ENCODE measurements at places on chromosomes 11 and 22.

DNA sequence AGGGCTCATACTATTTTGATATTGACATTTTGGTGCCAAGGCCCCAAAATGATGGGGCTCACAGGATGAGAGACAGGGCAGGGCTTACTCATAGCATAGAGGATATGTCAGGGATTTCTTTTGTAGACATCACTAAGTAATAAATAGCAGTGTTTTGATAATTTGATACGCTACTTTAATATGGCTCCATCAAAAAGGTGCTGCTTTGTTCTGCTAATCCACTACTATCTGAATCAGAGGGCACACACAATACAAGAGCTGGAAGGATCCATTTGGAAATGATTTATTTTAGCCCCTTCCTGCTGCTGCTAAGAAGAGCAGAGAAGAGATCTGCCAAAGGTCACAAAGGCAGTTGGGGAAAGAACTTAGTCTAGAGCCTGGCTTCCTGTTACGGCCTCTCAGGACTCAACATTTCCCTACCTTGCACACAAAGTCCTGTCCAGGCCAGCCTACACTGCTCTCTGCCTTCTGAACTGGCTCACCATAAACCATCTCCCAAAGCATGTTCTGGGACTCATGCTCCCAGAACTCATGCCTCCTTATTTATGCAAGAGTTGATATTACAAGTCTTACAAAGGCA lies 261.3 kb upstream of the ARHGAP20 start:
- no peak for DNase-seq

GRCh38 chr11:67248653-67249052 lies 17.6 kb upstream of the GRK2 start:
- no peak for DNase-seq

DNA sequence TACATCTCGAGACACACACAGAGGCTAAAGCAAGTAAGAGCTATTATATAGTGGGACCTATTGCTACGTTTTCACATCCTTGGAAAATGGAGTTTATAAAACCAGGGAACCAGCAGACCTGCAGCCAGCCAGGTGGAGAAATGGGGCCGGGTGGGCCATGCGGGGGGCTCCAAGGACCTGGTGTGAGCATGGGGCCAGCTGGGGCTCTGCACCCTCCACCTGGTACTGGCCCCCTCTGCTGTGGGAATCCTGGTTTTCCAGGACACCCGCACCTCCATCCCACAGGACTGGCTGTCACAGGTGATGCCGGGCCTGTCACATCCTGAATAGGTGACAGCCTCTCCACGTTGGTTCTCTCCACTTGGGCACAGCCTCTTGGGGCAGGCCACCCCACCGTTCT lies 11.3 kb downstream of the DHCR7 start:
- DNase-seq: no peak

DNA sequence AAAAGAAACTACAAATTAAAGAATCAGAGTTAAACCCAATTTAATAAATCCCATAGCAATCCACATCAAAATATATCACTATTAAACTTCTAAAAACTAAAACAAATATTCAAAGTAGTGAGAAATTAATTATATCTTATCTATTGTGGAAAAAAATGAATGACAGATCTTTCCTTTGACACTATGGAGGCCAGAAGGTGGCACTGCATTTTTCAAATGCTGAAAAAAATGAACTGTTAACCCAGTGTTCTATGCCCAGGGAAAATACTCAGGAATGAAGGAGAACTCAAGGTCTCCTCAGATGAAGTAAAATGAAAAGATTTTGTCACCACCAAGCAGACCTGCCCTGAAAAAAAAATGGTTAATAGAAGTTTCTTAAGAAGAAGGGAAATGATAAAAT lies 27.7 kb downstream of the TYR start:
- no peak for DNase-seq

DNA sequence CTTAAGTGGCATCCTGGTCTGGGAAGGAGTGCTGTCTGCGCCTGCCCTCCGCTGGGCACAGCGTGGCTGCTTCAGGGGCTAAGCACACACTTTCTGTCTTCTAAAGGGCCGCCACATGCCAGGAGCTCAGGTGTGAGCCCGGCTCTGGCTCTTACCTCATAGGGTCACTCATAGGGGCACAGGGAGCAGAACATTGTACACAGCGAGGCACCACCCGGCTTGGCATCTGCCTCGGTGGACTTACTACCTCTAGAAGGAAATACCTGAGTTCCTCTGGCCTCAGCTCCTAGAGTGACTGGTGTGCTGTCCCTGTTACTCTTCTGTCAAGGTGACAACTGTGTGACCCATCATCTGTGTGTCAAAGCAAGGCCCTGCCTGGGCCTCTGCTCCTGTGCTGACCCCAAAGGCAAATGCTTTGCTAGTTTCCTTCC lies 13.4 kb downstream of the NEAT1 start:
- no peak for DNase-seq

DNA sequence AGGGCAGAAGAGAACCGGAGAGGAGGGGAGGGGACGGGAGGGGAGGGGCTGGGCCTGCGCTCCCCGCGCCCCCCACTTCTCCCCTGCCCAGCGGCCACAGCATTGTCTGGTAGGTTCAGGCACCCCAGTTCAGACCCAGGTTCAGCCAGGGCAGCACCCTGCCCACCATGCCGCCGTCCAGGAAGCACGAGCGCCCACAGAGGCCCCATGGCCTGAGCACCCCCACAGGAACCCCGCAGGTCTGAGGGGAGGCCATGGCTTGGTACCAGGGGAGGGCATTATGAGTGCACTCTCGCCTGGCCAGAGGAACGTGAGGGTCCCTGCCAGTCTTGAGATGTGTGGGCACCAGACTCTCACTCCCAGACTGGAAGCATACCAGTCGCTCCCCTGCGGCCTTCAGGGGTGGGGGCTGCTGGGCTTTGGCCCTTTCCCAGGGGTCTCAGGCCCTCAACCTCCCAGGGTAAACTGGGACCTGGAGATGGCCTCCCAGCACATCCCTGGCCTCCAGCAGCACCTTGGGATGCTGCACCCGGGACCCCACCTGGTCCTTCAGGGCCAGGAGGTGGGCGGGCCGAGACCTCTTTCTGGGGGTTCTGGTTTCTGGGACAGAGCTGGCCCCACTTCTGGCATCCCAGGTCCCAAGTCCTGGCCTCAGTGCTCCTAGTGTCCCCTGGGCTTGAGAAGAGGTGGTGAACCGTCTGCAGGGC lies 597 bp upstream of the PLXNB2 start:
- DNase-seq: no peak

DNA sequence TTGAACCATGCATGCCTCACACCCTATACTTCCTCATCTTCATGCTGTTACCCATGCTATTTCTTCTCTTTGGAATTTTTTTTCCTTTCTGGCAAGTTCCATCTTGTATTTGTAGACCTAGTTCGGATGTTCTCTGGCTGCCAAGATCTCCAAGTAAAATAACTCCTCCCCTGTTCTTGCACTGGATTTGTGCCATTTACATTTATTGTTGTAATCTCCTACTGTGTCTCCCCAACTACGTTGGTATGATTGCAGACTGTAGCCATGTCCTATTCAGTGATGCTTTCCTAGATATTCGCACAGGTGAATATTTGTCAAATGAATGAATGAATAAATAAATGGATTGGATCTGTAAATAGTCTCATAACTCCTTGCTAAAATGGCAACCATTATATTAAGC lies 546.0 kb downstream of the MN1 start:
- DNase-seq: no peak

- DNase-seq: no peak
Measured at GRCh38 chr11:127607487-127608085, 607.0 kb upstream of the KIRREL3 start.

- no peak for DNase-seq
Measured at GRCh38 chr22:18021431-18021830, 2.9 kb downstream of the MICAL3 start.

- DNase-seq: no peak
Measured at GRCh38 chr22:17955590-17956379, 68.6 kb downstream of the MICAL3 start.

- no peak for DNase-seq
Measured at GRCh38 chr11:110855191-110855590, 143.0 kb upstream of the ARHGAP20 start.

DNA sequence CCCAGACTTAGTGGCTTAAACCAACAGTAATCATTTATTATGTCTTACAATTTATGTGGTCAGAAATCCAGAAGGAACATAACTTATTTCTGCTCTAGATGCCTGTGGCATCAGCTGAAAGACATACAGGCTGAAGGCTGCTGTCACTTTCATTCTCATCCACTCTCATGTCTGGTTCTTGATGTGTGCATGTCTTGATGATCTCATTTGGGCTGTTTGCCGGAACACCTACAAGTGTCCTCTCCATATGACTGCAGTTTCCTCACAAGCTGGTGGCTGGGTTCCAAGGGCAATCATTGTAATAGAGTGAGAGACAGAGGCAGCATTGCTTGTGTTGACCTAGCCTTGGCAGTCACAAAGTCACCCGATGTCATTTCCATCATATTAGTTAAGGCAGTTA lies 1375.9 kb upstream of the RAG2 start:
- DNase-seq: no peak

DNA sequence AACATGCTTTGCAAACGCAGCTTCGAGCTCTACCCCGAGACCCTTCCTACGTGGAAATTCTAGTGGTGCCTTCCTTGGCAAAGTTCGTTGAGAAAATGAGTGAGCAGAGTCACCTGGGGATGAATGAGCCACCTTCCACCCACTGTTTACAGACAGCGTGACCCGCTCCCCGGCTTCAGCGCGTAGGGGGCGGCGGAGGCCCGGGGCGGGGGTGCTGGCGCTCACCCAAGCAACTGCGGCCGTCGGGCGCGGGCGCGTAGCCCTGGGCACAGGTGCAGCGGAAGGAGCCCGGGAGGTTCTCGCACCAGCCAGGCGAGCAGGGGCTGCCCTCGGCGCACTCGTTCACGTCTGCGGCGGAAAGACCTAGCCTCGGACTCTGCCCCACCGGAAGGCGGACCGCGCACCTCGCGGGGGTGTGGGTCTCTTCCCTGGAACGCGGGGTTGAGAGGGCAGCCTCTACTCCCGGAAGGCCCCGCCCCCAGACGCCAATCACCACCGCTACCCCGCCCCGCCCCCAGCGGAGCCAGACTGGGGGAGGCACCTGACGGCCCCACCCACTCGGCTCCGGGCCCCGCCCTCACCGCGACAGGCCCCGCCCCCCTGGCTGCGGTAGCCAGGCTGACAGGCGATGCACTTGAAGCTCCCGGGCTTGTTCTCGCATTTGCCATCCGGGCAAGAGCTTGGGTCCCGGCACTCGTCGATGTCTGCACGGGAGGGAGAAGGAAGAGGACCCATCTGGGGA lies 11.8 kb downstream of the LTBP3 start:
- peak; percentile 79 for DNase-seq

DNA sequence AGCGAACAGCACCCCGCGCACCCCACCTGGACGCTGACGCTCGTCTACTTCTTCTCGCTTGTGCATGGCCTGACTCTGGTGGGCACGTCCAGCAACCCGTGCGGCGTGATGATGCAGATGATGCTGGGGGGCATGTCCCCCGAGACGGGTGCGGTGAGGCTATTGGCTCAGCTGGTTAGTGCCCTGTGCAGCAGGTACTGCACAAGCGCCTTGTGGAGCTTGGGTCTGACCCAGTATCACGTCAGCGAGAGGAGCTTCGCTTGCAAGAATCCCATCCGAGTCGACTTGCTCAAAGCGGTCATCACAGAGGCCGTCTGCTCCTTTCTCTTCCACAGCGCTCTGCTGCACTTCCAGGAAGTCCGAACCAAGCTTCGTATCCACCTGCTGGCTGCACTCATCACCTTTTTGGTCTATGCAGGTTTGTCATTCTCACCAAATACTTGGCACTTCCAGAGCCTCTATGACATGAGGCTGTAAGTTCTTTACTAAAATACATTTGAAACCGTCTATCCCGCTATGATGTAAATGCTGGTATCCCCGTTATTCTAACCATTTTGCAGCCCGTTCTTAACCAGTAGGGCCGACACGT lies 535 bp downstream of the AQP11 start:
- no peak for DNase-seq

DNA sequence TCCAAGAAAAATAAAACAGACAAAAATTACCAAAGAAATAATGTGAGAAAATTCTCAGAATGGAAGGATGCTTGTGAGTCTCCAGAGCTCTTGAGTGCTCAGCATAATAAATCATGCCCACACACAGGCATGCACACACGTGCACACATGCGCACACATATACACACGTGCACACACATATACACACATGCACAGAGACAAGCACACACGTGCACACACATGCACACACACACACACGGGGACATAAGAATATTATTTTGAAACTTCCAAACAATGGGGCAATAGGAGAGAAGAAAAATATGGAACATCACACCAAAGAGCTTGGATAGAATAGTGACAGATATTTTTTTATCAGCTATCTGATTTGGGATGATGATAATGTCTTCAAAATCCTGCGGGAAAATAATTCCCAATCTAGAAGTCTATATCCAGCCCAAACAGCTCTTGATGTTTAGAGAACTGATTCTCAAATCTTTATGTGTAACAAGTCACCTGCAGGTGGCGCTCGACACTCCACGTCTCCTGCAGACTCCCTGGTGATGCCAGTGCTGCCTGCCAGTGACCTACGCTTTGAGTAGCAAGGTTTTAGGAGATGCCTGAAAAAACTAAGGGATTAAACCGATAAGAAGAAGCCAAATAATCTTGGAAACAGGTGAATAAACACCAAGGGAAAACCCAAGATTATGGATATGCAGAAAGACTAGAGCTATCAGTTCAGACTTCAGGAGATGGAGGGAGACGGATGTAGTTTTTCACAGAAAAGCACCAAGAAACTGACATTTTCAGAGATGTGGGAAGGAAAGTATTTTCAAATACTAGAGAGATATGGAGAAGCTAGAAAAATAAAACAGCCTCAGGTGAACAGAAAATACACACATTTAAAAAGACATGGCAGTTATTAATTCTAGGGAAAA lies 743.6 kb downstream of the ETS1 start:
- DNase-seq: peak; percentile 48

All from NCI-H748 treated with DMSO at 0.1 percent for 48 hours (cell line).